Fibroblast of upper back skin (primary cell): ENCODE measurements at places on chromosomes 12 and 14.
A peak's percentile ranks its signal among the peaks of the same experiment; 100 is the strongest.

DNA sequence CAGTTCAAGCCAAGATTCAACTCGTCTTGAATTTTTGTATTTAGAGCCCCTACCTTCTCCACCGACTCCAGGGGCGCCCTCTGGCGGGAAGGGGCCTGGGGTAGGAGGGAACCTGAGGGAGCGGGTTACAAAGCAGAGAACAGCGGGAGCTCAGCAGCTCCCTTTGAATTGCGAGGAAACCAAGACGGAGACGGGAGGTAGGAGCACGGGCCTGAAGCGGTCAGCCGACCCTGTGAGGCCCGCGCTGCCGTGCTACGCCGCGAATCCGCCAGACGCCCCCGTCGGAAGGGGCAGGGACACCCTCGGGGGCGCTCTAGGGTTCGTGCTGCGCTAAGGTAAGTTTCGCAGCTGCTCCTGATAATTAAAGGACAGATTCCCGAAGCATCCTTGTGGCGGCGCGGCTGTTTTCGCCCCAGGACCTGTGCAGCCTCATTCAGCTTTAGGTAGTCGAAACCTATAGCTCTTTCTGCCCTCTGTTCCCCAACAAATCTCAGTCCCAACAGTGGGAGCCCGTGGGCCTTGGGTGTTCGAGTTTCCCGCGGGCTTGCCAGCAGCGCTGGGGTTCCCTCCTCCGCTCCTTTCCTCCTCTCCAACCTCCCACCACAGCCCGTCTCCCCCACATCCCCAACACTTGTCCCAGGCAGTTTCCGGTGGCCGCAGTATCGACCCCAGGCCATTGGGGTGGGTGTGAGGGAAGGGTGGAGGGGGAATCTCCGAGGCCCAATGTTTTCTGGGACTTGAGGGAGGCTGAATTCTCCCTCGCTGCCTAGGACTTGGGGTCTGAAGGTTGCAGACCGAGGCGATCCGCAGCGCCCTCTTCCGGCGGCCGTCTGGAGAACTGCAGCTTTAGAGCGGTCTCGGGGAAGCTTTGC is 5.1 kb upstream of the NKX2-1 start:
- no peak for DNase-seq

DNA sequence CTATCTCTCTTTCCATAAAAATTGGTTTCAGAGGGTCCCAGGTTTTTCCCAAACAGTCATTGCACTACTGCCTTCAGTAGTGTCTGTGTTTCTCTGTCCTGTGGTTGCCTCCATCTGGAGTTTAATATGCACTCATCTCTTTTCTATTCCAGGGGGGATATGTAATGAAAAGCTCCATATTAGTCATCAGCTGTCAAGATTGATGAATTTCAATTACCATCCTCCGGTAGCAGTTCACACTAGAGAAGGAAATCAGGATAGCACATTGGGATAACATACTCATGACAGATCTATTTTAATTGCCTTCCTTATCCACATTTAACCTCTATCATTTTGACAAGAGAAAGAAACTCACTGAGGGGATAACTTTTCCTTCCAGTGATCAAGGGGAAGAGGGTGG is 589.0 kb upstream of the SEL1L start:
- DNase-seq: no peak

DNA sequence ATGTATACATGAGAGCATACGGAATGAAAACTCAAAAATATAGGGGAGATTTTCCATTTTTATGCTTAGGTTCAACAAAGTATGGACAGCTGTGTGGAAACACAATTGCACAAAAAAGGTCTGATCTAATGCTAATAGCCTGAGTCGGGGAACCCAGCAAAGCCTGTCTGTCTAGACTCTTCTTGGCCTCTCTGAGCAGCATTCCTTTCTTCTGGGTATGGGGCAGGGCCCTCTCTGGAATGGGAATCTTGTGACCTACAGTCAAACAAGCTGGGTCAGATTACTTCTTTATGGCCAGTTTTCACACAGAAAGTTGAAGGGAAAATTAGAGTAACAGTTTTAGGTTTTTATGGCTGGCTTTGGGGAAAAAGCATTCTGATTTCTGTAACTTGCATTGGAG is 534.0 kb upstream of the LMO3 start:
- no peak for DNase-seq

DNA sequence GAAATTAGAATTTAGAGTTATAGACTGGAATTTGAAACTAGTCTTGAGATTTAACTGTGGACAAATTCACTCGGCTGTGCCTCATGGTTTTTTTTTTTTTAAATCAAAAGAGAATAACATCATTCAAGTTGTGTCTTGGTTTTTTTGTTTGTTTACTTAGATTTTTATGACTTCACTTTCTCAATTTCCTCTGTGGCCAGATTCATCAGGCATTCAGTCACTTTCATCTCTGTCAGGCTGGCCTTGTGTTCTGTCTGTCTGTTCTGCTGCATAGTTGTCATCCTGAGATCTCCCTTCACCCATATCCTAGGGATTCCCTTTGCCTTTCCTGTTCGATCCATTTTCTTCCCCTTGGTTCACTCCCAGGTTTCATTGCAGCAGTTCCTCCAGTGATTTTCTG is 10.0 kb downstream of the MARK3 start:
- DNase-seq: no peak

- peak; percentile 7 for DNase-seq
These were observed 772 bp downstream of the SCARB1 start for GRCh38 chr12:124862768-124863415.

GRCh38 chr12:67531051-67531450 is 117.5 kb upstream of the DYRK2 start:
- DNase-seq: no peak

- no peak for DNase-seq
These were observed 166.0 kb downstream of the RGS6 start for GRCh38 chr14:72098210-72098609.

- DNase-seq: peak; percentile 74
These were observed 550.0 kb upstream of the TBX3 start for GRCh38 chr12:115233891-115234543.

- DNase-seq: peak; percentile 68
These were observed 76.9 kb downstream of the VWF start for GRCh38 chr12:6047249-6048237.

DNA sequence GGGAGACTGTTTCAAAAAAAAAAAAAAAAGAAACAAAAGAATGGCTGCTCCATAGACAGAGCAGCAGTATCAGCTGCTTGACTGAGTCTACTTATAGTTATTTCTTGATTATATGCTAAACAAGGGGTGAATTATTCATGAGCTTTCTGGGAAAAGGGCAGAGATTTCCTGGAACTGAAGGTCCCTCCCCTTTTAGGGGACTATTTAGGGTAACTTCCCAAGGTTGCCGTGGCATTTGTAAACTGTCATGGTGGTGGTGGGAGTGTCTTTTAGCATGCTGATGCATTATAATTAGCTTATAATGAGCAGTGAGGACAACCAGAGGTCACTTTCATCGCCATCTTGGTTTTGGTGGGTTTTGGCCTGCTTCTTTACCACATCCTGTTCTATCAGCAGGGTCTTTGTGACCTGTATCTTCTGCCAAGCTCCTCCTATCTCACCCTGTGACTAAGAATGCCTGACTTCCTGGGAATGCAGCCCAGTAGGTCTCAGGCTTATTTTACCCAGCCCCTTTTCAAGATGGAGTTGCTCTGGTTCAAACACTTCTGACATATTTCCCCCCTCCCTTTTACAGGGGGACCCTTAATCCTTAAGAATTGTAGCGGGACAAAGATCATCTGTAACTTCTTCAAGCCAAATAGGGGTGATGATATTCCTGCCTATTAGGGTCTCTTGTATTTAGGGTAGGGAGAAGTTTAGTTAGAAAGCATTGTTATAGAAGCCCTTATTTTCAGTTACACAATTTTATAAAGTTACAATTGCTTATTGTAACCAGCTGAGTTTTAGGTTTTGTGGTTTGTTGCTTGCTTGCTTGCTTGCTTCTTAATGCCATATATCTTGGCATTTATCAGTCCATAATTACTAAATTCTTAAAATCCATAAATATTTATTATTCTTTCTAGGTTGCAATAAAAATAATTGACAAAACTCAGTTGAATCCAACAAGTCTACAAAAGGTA is 42.5 kb downstream of the MARK3 start:
- DNase-seq: peak; percentile 92

DNA sequence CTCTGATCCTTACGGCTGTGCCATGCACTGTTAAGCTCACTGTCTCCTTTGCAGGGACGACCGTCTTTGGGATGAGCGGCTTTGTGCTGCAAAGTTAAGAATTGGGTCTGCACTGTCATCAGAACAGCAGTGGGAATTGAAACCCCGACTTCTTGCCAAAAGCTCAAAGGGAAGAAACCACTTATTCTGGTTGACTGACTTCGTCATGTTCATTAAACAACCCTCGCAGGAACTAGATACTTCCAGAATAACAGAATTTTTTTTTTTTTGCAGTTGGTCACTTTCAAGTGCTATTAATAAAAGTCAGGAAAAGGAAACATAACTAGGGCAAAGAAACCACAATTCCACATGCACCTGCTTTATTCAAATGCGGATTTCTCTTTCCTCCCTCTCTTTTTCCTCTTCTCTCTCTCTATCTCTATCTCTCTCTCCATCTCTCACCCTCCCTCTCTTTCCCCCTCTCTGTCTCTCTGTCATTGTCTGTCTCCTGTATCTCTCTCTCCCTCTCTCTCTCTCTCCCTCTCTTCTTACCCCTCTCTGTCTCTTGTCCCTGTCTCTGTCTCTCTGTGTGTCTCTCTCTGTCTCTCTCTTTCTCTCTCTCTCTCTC is 12.3 kb upstream of the GLT1D1 start:
- DNase-seq: no peak

GRCh38 chr14:86510491-86510890 is 980.5 kb downstream of the FLRT2 start:
- peak; percentile 32 for DNase-seq

DNA sequence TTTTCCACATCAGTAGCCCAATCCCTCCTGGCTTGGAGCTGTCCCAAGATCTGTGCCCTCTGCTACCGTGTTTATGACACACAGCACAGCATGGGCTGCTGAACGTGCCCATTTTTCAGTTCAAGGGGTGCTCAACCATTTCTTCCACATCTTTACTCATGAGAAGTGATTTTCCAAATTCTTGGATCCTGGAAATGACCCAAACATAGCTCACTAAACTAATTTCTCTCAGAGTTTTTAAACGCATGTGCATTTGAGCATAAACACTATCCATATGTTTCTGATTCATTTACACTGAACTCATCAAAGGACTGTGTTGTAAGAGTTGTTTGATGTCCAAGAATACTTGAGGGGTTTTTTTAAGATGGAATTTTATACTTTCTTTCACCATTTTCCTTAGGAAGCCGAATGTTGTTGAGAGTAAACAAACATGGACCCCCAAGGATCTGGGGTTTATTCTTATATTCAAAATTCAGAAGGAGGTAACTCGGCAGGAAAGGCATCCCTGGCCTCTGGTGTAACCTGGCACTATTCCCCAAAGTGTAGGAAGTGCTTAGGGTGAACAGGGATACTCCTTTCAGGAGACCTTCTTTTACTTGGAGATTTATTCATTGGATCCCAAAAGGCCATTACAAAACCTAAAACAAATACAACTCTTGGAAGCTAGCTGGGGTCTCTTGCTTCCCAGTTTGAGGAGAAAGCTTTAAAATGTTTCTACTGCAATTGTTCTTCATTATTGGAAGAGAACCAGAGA is 215.0 kb downstream of the BMP4 start:
- peak; percentile 57 for DNase-seq

GRCh38 chr12:92845329-92845728 is 83.8 kb downstream of the EEA1 start:
- DNase-seq: no peak

GRCh38 chr14:72925815-72926291 is 411 bp upstream of the DCAF4 start:
- no peak for DNase-seq

DNA sequence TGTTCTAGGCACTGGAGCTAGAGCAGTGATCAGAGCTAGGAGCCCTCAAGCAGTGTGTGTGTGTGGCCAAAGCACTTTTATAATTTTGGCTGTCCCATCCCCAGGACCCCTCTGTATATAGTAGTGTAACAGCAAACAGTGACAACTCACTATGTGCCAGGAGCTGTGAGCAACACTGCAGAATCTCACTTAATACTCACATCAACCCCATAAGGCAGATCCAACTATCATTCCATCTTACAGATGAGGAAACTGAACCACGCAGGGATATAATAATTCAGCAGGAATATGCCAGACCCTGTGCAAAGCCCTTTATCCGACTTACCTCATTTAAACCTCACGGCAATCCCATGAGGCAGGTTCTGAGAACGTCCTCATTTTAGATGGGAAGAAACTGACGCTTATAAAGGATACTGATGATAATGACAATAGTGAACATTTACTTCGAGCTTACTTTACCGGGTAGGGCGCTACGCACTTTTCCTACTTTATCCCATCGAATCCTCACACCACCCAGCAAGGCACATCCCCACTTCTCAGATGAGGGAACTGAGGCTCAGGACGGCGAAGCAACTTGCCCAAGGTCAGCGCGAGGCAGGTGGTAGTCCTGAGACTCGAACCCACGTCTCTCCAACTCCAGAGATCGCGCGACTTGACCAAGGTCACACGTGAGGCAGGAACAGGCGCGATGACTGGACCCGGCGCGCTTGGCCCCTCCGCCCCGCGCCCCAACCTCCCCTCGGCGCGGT is 687 bp downstream of the RAB35 start:
- peak; percentile 36 for DNase-seq

DNA sequence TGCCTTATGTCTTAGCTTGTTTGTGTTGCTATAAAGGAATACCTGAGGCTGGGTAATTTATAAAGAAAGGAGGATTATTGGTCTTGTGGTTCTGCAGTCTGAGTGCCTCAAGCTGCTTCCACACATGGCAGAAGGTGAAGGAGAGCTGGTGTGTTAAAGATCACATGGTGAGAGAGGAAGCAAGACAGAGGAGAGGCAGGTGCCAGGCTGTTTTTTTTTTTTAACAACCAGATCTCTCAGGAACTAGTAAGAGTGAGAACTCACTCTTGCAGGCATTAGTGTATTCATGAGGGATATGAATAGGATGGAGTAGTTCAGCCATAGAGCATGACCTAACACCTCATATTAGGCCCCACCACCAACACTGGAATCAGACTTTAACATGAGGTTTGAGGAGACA is 123.4 kb downstream of the CMAS start:
- no peak for DNase-seq

- no peak for DNase-seq
These were observed 599 bp downstream of the PAPLN start for GRCh38 chr14:73237786-73238423.

DNA sequence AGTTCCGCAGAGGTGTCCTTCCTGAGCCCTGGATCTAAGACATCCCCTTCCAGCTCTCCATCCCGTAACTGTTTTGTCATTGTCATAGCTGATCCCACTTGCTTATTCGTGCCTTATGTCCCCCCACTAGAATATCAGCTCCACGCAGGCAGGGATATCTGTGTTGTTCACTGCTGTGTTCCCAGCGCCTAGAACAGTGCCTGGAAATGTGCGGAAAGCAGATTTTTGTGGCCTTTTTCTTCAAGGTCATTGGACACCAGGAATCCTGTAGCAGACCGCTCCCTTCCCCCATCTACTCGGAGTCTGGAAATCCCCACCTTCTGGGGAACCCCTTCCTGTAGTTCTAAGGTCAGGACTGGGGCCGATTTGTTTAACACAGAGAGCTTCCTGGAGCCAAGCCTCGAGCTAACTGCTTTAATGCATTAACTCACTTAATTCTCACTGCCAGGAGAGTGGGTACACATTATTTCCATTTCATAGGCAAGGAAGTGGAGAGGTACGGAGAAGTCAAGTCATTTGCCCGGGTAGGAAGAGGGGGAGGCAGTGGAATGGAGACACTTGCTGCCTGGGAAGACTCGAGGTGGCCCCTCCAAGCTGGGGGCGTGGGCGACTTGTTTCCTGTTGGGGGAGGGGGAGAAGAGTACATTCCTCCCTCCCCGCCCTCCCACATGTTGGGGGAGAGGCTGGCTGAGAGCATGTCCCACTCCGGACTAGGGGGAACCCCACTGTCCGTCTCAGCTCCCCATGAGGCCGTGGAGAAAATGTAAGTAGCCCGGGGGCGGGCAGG is 1.2 kb upstream of the SH2B3 start:
- DNase-seq: peak; percentile 52

- DNase-seq: no peak
These were observed 130.8 kb downstream of the ADGRD1 start for GRCh38 chr12:131084341-131085011.
